ENCODE measurements at places on chromosomes 7 and 10. TPM values are rescaled to one million over a fixed set of nuclear protein-coding genes. Genes with fewer than 3 reads are reported as not detected.

Gene SLC26A3
- 0.77 TPM for total RNA-seq

Gene ITPRIP
- 15.7 TPM for total RNA-seq

Gene GLI3
- 14.7 TPM for total RNA-seq

Gene CTAGE8
- 0.97 TPM for total RNA-seq

Gene ARMC3
- total RNA-seq: not detected

Gene LBX1
- not detected for total RNA-seq

DNA sequence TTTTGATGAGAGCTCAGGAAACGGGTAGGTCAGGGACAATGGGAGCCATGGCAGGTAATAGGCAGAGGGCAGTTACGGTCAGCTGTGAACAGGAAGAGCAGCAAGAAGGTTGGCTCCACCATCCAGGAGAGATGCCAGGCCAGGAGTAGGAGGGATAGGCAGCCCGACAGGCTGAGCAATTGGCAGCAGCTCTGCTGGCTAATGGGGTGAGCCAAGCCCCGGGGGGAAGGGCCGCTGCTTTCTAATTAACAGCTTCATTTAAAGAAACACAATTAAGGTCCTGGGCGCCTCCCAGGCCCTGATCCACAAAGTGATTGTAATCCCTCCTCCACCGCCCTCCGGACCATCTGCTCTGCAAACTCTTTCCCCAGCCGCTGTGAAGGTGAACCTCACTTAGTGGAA lies 23.7 kb downstream of the SH2B2 start:
- H3K4me3 ChIP-seq: no peak overlapping the region
- no peaks in the 10 kb centered on the region for H3K36me3 ChIP-seq
- DNase-seq: no peak
- no peaks in the 10 kb centered on the region for H3K4me1 ChIP-seq

GRCh38 chr10:132571650-132572544 lies 34.3 kb downstream of the INPP5A start:
- no peak overlapping the region for H3K27ac ChIP-seq
- peaks cover 25% of the 10 kb centered on the region for H3K4me1 ChIP-seq
- no peaks in the 10 kb centered on the region for H3K27me3 ChIP-seq
- DNase-seq: peak; percentile 46

GRCh38 chr10:15606377-15606776 lies 113.3 kb downstream of the ITGA8 start:
- H3K36me3 ChIP-seq: no peaks in the 10 kb centered on the region
- H3K4me1 ChIP-seq: no peaks in the 10 kb centered on the region
- H3K27me3 ChIP-seq: no peaks in the 10 kb centered on the region
- DNase-seq: no peak
- no peak overlapping the region for H3K4me3 ChIP-seq

GRCh38 chr10:128950159-128950915 lies 516.7 kb upstream of the MGMT start:
- H3K4me1 ChIP-seq: no peaks in the 10 kb centered on the region
- DNase-seq: no peak
- no peak overlapping the region for H3K27ac ChIP-seq
- H3K36me3 ChIP-seq: no peaks in the 10 kb centered on the region
- no peak overlapping the region for H3K4me3 ChIP-seq

GRCh38 chr10:11255796-11256444 lies 238.2 kb downstream of the CELF2 start:
- no peak overlapping the region for H3K27ac ChIP-seq
- H3K4me1 ChIP-seq: peaks cover 15% of the 10 kb centered on the region
- H3K4me3 ChIP-seq: no peak overlapping the region
- H3K27me3 ChIP-seq: no peaks in the 10 kb centered on the region
- no peaks in the 10 kb centered on the region for H3K36me3 ChIP-seq

GRCh38 chr7:3432911-3433310 lies 131.9 kb downstream of the SDK1 start:
- no peaks in the 10 kb centered on the region for H3K4me1 ChIP-seq
- DNase-seq: no peak
- H3K36me3 ChIP-seq: no peaks in the 10 kb centered on the region
- no peak overlapping the region for H3K27ac ChIP-seq

- no peaks in the 10 kb centered on the region for H3K36me3 ChIP-seq
- no peak overlapping the region for H3K27ac ChIP-seq
- DNase-seq: no peak
- no peaks in the 10 kb centered on the region for H3K4me1 ChIP-seq
- no peaks in the 10 kb centered on the region for H3K27me3 ChIP-seq
- no peak overlapping the region for H3K4me3 ChIP-seq
Measured at GRCh38 chr7:157250605-157251228, 86.1 kb upstream of the DNAJB6 start.

DNA sequence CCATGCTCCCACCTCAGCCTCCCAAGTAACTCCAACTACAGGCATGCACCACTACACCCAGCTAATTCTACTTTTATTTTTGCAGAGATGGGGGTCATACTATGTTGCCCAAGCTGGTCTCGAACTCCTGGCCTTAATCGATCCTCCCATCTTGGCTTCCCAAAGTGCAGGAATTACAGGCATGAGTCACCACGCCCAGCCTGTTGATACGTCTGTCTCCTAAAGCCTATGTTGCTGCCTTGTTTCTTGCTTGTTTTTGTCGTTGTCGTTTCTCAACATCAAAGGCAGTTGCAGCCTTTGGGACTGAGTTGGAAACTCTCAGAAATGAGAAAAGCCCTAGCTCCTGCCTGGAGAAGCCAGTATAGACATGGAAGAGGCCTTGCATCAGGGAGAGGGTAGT lies 49.9 kb downstream of the SORBS1 start:
- no peaks in the 10 kb centered on the region for H3K36me3 ChIP-seq
- H3K27ac ChIP-seq: no peak overlapping the region
- H3K4me3 ChIP-seq: no peak overlapping the region
- no peaks in the 10 kb centered on the region for H3K27me3 ChIP-seq
- DNase-seq: no peak

GRCh38 chr7:82789883-82790609 lies 346.5 kb upstream of the CACNA2D1 start:
- no peak overlapping the region for H3K4me3 ChIP-seq
- DNase-seq: no peak
- no peaks in the 10 kb centered on the region for H3K4me1 ChIP-seq
- no peaks in the 10 kb centered on the region for H3K27me3 ChIP-seq
- H3K27ac ChIP-seq: no peak overlapping the region

DNA sequence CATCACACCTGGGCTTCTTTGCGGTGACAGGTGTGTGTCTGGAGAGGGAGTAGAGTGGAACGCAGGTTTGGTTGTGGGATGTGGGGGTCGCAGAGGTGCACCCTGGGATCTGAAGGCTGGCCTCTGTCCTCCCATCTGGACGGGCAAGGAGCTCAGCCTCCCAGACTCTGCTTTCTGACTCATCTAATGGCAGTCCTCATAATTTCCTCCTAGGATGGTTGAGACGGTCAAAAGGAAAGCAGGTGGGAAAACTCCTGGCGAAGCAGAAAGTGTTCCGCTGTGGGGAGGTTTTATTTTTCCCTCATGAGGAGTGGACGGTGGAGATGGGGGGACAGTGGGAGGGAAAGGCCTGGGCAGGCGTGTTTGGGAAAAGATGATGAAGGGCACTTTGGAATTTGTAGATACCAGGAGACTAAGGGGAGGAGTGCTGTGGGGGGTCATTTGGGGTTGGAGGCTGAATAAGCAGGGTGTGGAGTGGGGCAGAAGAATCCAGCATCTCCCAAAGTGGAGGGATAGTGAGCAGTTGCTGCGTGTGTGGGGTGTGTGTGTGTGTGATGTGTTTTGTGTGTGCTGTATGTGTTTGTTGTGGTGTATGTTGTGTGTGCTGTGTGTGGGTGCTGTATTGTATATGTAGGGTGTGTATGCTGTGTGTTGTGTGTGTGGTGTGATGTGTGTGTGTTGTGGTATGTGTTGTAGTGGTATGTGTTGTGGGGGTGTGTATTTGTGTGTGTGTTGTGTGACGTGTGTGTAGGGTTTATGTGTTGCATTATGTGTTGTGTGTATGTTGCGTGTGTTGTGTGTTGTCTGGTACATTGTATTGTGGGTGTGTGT lies 97.2 kb upstream of the PODXL start:
- no peaks in the 10 kb centered on the region for H3K36me3 ChIP-seq
- DNase-seq: peak; percentile 23
- H3K27me3 ChIP-seq: no peaks in the 10 kb centered on the region
- H3K27ac ChIP-seq: no peak overlapping the region
- peaks cover 3% of the 10 kb centered on the region for H3K4me1 ChIP-seq
- no peak overlapping the region for H3K4me3 ChIP-seq

DNA sequence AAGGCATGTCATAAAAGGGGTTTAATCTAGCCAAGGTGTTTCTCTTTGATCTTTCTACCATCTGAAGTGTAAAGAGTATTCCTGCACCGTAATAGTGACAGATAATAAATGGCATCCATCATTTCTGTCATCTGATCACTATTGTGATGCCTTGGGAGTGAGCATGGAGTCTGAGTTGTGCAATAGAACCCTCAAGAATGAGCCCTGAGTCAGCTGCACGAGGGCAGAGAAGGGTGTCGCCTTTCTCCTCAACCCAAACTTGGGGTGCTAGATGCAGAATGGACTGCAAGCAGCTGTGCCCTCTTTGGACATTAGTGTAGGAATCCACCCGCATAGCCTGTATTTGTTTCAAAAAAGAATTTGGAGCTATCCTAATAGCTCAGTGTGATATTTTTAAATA lies 115.2 kb downstream of the ZNF37A start:
- H3K27me3 ChIP-seq: no peaks in the 10 kb centered on the region
- no peaks in the 10 kb centered on the region for H3K36me3 ChIP-seq
- no peak for DNase-seq
- no peak overlapping the region for H3K4me3 ChIP-seq
- H3K4me1 ChIP-seq: no peaks in the 10 kb centered on the region
- H3K27ac ChIP-seq: no peak overlapping the region

DNA sequence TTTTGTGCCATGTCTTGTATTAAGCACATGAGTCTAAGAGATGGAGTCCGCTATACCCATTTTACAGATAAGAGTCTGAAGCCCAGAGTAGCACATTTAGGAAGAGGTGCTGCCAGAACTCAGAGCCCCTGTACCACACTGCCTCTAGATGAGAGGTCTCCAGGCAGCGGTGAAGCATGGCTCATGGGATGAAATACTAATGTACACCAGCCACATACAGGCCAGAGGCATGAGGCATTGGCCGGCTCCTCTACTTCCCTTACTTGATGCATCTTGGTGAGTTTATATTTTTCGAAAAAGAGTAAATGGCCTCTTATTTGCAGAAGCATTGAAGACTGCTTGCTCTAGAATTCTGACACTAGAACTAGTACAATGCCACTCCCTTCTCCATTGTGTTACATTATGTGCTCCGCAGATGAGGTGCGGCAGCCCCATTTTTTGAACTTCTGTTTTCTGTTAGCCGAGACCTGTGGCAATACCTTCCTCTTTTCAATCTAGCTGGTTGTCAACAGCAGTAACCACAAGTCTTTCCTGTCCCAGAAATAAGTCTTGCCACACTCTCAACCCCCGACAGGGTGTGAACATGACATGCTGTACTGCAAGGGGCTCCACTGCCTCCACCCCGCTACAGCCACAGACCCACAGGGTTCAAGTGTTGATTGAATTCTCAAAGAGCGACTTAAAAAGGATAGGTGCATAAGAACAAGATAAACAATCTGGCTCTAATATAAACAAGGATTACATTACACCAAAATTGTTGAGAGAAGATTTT lies 145.3 kb downstream of the CELF2 start:
- no peak for DNase-seq
- no peaks in the 10 kb centered on the region for H3K36me3 ChIP-seq
- no peaks in the 10 kb centered on the region for H3K27me3 ChIP-seq
- H3K27ac ChIP-seq: no peak overlapping the region
- H3K4me3 ChIP-seq: no peak overlapping the region

DNA sequence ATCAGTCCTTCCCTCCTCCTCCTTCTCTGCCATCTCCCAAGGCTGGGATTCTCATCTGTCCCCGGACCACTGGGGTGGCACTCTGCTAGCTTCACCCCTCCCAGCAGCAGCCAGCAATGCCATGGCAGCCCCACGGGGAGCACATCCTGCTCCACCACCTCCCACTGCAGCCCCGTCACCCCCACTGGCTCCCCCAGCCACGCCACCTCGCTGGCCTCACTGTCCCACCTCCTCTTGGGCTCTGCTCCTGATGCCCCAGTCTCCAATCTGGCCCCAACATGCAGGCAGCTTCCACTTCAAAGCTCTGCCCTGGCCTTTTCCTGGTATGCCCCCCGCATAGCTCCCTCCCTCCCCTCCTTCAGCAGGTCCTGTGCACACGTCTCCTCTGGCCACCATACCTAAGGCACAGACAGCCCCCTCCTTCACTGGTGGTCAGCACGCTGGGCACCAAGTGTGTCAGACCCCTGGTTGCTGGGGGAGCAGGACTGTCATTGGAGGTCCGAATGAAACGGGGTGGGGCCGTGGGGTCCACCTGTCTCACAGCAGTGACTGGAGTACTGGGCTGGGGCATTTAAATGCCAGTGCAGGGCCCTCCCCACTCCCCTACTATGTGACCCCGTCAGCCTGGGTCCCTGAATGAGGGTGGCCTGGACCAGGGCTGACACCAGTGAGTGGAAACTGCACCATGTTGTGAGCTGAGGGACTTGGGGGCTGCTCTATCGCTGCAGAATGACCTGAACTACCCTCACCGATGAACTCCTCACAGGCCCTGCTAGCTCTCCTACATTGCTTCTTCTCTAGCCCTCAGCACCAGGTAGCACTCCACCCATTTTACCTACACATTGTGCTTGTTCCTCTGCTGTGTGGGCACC lies 38.7 kb downstream of the RASGEF1A start:
- no peak overlapping the region for H3K4me3 ChIP-seq
- H3K4me1 ChIP-seq: no peaks in the 10 kb centered on the region
- DNase-seq: peak; percentile 6
- H3K36me3 ChIP-seq: no peaks in the 10 kb centered on the region
- H3K27ac ChIP-seq: no peak overlapping the region

GRCh38 chr7:127831318-127832219 lies 179.6 kb downstream of the SND1 start:
- no peaks in the 10 kb centered on the region for H3K36me3 ChIP-seq
- H3K27ac ChIP-seq: no peak overlapping the region
- no peaks in the 10 kb centered on the region for H3K27me3 ChIP-seq
- no peak overlapping the region for H3K4me3 ChIP-seq

DNA sequence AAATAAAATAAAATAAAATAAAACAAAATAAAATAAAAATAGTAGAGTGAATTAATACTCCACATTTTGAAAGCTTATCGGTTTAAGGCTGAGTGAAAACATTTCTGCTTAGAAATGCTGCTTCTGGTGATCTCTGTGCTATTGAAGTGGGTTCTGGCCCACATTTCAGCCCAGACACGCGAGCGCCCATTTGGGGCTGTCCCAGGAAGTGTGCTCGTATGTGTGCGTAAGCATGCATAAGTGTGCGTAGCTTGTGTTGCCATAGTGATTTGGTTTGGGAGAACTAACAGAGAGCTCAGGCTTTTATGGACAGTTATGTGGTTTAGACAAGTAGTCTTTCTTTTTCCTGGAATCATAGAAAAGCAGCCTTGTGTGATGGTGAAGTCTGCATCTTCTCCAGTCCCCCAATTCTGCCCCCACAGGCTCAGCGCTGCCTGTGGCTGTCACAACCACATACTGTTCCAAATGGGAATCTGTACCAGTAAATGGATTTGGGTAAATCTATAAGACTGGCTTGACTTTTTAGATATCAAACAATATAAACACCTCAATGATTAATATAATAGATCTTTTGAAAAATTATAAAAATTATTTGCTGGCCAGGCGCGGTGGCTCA lies 29.8 kb upstream of the PURB start:
- H3K27me3 ChIP-seq: no peaks in the 10 kb centered on the region
- no peaks in the 10 kb centered on the region for H3K4me1 ChIP-seq
- H3K27ac ChIP-seq: no peak overlapping the region
- no peak overlapping the region for H3K4me3 ChIP-seq
- DNase-seq: no peak

Measured in ovary (tissue), 10 donors.